Bronchial smooth muscle cell (primary cell): ENCODE measurements at places on chromosomes 13 and 19. TPM values are rescaled to one million over a fixed set of nuclear protein-coding genes. Genes with fewer than 3 reads are reported as not detected.

Gene ICAM5
- total RNA-seq, result 0.69 and 1.4 TPM in 2 replicates

Gene TYROBP
- total RNA-seq, result not detected in 2 replicates

Gene LRRC63
- total RNA-seq, result under 0.01 and 0.34 TPM in 2 replicates

Gene FUT2
- total RNA-seq, result 0.17 TPM in 1 of 2 replicates, not detected in the other

Gene COL4A2
- 53.9 and 76.9 TPM in 2 replicates for total RNA-seq

Gene SGTA
- 18.0 and 18.4 TPM in 2 replicates for total RNA-seq
